Activated T-helper 2 cell treated with anti-CD3 and anti-CD28 coated beads, Interferon-gamma antibody, Interleukin-2, Interleukin-4, amounts not matched to agents 10 μg/mL and 5 μg/mL and 100 μg/mL, durations not matched to agents 14 hours and 24 hours and 36 hours (primary cell): ENCODE measurements at places on chromosomes 12 and 14. TPM values are rescaled to one million over a fixed set of nuclear protein-coding genes. Genes with fewer than 3 reads are reported as not detected.

- no peak for DNase-seq
Observed at GRCh38 chr12:106058256-106059182, 80.2 kb downstream of the NUAK1 start.

GRCh38 chr12:68510397-68510796 is 100.3 kb upstream of the RAP1B start:
- no peak for DNase-seq

DNA sequence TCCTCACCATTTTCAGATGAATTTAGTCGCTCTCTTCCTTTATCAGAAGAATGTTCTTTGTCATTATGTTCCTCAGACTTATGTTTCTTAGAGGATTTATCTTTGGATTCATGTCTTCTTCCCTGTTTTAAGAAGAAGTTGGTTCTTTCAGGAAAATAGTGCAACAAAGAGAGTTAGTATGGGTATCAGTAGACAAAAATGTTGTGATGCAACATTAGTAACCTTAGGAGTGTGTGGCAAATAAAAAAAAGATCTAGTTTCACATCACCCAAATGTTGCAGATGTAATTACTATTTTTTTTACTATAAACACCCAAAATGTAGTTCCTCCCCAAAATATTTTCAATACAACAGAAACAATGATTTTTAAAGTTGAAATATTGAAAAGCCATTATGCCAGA is 7.8 kb downstream of the RSRC2 start:
- no peak for DNase-seq

GRCh38 chr12:88188180-88188579 is 46.1 kb downstream of the TMTC3 start:
- DNase-seq, result no peak

DNA sequence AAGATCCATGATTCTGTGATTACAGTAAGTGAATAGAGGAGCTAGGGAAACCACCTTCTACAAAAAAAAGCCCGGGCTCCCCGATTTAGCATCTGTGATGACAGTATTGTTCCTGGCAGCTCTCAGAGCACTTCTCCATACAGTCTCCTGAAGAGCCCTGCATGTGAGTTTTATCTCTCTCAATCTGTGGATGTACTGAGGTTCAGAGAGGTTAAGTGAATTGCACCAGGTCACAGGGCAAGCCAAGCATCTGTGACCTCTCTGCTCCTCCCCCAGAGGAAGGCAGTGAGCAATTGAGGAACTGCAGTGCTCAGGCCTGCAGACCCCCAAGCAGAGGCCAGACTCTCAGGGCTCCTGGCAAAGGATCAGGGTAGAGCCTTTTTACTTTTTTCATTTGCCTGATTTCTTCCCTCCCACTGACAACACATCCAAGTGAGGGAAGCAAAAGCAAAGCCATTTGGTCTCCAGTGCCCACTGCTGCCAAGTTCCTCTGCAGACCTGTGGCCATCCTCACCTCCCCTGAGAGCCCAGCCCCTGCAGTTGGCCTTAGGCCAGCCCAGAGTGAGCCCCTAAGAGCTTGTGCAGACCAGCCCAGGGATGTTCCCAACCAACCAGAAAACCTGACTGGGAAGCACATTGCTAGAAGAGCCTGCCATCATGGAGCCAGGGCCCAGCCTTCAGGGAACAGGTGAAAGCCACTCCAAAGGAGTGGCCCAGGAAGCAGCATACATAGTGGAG is 47.6 kb upstream of the PNMA1 start:
- DNase-seq, result no peak

GRCh38 chr12:103558879-103559278 is 28.2 kb upstream of the STAB2 start:
- DNase-seq, result no peak

DNA sequence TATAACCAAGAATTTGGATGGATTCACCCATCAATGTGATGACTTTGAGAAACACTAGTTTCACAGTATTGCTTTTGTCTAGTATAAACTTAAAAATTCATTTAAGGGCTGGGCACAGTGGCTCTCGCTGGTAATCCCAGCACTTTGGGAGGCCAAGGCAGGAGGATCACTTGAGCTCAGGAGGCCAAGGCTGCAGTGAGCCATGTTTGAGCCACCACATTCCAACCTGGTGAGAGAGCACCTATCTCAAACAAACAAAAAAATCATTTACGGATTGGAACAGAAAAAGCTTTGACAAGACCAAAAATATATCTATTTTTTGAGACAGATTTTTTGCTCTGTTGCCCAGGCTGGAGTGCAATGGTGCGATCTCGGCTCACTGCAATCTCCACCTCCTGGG is 27.5 kb downstream of the GNS start:
- DNase-seq, result no peak

- DNase-seq, result no peak
Observed at GRCh38 chr12:72214163-72214562, 58.0 kb upstream of the TRHDE start.

GRCh38 chr14:71932229-71932981 is at the start of gene RGS6:
RGS6 (plus strand) TSS chr14:71932429.
- DNase-seq, result peak; percentile 10

- DNase-seq, result no peak
Observed at GRCh38 chr12:67280088-67280487, 10.9 kb downstream of the CAND1 start.

GRCh38 chr12:65355461-65355860 is 77.0 kb downstream of the MSRB3 start:
- DNase-seq, result no peak

- DNase-seq, result no peak
Observed at GRCh38 chr14:68377459-68377858, 415.4 kb downstream of the ZFP36L1 start.

- peak; percentile 52 for DNase-seq
Observed at GRCh38 chr12:92055877-92056276, 89.8 kb downstream of the BTG1 start.

DNA sequence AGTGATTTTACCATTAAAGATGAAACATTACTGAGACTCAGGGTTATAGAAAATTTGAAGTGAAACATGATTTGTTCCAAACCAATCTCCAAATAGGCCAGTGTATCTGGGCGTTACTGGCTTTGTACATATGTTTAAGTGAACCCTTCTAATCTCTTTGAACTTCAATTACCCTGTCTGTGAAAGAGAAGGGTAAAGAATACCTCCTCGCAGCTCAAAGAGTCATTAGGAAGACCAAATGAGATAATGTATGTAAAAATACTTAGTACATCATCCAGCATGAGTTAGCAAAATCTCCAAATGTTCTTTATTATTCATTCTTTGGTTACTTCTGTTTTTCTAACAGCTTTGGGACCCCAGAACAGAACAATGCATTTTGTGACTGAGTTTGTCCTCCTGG is at the start of gene OR11H6:
TSS of gene OR11H6 (plus strand) at position 301 of the 400 bp plus-strand sequence. CDS start at position 301, 0 bp downstream.
- no peak for DNase-seq

DNA sequence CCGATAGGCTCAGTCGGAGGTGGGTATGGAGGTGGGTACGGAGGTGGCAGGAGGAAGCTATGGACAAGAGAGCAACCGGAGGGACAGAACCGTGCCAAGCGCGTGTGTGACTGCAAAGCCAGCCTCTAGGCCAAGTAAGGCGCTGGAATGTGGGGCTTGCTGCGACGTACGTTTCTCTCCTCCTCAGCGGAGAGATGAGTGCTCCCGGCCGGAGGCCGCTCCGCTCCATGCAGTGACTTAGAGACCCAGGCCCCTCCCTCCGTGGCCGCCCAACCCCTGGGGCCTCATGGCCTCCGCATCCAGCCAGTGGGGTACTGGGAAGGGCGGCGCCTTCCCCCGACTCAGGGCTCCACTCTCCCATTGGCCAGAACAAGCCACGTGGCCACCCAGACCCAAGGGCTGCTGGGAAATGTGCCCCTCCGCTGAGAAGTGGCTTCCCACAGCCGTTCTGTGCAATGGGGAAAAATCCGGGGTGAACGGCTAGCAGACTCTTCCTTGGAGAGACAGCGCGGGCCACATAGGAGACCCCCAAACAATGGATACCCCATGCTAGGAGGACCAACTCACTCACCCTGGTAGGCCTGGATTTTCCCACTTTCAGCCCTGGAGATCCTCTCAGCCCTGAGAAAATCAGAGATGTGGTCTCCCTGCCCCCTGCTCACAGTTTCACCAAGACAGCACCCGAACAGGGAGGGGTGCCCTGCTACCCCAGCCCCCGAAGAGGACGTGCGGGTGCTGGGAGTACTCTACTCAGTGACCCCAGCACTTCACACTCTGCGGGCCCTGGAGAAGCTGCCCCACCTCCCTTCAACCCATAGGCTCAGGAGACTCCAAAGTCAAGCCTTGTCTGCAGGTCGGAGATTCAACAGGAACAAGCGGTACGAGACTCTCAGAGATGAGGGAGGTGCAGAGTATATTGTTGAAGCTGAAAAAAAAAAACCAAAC is 66.7 kb downstream of the RIMBP2 start:
- DNase-seq, result no peak

- no peak for DNase-seq
Observed at GRCh38 chr12:91937706-91938105, 207.9 kb downstream of the BTG1 start.

- DNase-seq, result no peak
Observed at GRCh38 chr14:91388551-91388975, 29.1 kb downstream of the CCDC88C start.

- no peak for DNase-seq
Observed at GRCh38 chr14:78921856-78922255, 751.7 kb downstream of the NRXN3 start.

GRCh38 chr14:60051721-60052221 is 40.0 kb upstream of the PCNX4 start:
- DNase-seq, result no peak

GRCh38 chr12:89453121-89453978 is 71.2 kb downstream of the GALNT4 start:
- DNase-seq, result no peak

- no peak for DNase-seq
Observed at GRCh38 chr12:95073698-95074520, 491 bp upstream of the NR2C1 start.

DNA sequence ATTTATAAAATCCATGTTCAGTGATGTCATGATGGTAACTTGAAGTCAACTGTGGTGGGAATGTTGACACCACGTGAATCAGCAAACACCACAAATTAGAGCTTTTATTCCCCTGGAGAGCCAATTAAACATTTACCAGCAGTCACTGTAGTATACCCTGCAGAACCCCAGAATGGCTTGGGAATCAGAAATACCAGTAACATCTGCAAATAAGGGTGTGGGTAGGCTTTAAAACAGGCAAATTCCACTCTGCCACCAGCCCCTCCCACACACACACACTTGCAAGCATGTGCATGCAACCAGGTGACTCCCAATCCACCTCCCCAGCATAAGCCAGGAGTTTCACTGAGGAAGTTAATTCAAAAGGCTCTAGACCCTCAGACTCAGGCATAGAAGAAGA is 63.6 kb upstream of the TMEM263 start:
- DNase-seq, result no peak

GRCh38 chr12:39095636-39096330 is 190.4 kb upstream of the CPNE8 start:
- no peak for DNase-seq

GRCh38 chr12:120134307-120134980 is 17.9 kb upstream of the RAB35 start:
- DNase-seq, result no peak

- DNase-seq, result no peak
Observed at GRCh38 chr14:64234877-64235651, 59.1 kb downstream of the ESR2 start.

- DNase-seq, result no peak
Observed at GRCh38 chr12:39443929-39444209, 949 bp upstream of the KIF21A start.

- DNase-seq, result no peak
Observed at GRCh38 chr12:27083861-27084394, 1.6 kb upstream of the C12orf71 start.

GRCh38 chr12:58184212-58184611 is 242.8 kb downstream of the ATP23 start:
- DNase-seq, result no peak

GRCh38 chr12:69447892-69448291 is 22.3 kb upstream of the FRS2 start:
- DNase-seq, result no peak

DNA sequence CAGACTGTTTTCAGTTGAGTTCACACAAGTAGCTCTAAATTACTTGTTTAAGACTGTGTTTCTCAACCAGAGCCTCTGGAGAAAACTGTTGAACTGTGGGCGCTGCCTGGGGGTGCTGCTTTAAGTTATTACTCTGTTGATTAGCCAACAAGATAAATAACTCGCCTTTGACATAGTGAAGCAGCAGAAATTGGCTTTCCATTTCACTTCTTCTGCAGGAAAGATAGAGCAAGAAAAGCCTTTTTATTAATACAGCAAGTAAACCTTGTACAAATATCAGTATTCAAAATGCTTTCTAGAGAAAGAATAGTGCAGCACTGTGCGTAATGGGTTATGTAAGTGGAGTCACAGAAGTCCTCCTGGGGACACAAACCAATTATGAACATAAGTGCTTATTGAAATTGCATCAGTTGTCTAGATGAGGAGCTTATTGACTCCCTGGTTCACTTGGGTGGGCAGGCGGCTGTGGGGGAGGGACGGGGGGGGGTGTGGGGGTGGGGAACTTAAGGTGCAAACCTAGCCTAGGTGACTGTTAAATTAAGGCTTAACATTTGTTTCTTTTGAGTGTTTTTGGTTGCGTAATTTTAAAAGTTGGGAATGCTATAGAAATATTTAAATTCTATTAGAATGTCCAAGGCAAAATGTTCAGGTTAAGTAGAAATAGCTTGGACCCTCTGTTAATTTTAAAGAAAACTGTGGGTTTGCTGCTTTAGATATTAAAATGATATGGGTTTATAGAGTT is 6.3 kb downstream of the FRS2 start:
- DNase-seq, result no peak

- DNase-seq, result no peak
Observed at GRCh38 chr12:22321638-22322037, 12.9 kb downstream of the ST8SIA1 start.

DNA sequence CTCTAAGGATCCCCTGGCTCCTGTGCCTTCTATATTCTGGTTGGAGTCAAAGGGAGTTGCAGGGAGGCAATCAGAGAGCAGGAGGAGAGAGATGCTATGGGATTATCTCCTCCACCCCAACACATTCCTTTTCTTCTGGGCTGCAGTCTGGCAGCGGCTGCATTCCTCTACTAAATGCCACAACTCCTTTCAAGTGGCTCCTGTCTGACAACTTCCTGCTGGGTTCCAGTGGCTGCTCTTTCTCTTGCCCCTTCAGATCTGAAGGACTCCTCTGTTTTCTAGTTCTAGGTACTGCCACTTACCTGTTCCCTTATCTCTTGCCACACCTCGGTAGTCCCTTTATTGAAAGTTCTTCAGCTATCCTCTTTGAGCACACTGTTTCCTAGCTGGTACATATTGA is 425.0 kb downstream of the SNAPC1 start:
- DNase-seq, result no peak

GRCh38 chr12:96361074-96361473 is 39.2 kb downstream of the CDK17 start:
- no peak for DNase-seq

GRCh38 chr14:24361326-24361725 is 6.7 kb upstream of the NFATC4 start:
- DNase-seq, result no peak

Gene IFI27L2
- 47.4 and 48.8 TPM in 2 replicates for total RNA-seq

Gene INSM2
- total RNA-seq, result not detected in 2 replicates

Gene GPR65
- total RNA-seq, result 11.0 and 11.6 TPM in 2 replicates

Gene RNFT2
- 11.0 and 14.4 TPM in 2 replicates for total RNA-seq

Gene OR6C2
- not detected in 2 replicates for total RNA-seq

Gene REM2
- total RNA-seq, result 0.28 and 0.30 TPM in 2 replicates

Gene GSKIP
- 21.3 and 21.4 TPM in 2 replicates for total RNA-seq

Gene SLC38A6
- total RNA-seq, result 4.6 and 5.2 TPM in 2 replicates

Gene TNFAIP2
- 0.64 and 1.0 TPM in 2 replicates for total RNA-seq

Gene CD163L1
- total RNA-seq, result not detected in 2 replicates

Gene DNAI7
- not detected in 2 replicates for total RNA-seq

Gene TAS2R31
- total RNA-seq, result 3.9 and 4.6 TPM in 2 replicates

Gene KRT75
- not detected in 2 replicates for total RNA-seq

Gene CYP46A1
- not detected in 2 replicates for total RNA-seq
